ENCODE measurements at places on chromosomes 3 and 15. TPM values are rescaled to one million over a fixed set of nuclear protein-coding genes. Genes with fewer than 3 reads are reported as not detected.

The KLHL40 gene
- not detected for total RNA-seq

DNA sequence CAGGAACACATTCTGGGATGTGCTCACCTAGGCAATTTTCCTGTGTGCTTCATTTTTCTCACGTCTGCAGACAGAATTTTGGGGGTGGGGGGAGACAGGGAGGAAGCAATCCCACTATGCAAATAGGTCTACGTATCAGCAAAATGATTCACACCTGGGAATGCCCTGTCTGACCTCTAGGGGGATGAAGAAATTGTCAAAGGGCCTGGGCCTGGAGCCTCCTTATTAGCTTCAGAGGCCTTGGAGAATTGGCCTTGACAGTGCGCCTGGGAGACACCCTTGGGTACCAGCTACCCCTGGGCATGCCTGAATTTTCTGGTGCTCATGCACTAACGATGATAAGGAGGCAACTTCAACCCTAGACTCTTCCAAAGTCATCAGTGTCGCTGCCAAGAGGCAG lies 207.5 kb downstream of the CADPS start:
- no peak for DNase-seq

- DNase-seq = no peak
Observed at GRCh38 chr3:122563717-122564025, 429 bp downstream of the PARP9 start.

DNA sequence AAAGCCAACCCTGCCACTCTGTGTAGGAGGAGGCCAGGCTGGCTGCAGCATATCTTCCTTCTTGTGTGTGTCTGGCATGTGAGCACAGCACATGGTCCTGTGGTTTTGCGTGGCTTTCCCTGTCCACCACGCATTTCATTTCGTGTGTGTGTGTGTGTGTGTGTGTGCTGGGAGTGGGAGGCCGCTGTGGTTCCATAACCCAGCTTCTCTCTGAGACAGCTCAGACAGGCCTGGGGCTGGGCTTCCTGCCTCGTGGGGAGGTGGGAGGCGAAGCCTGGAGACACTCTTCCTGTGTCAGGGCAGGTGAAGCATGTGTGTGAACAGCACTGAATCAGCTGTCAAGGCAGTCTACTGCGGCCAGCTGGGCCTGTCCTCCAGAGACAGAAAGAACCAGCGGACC lies 16.0 kb upstream of the MRPS22 start:
- DNase-seq = no peak

GRCh38 chr15:61479613-61480012 lies 250.5 kb upstream of the RORA start:
- no peak for DNase-seq

DNA sequence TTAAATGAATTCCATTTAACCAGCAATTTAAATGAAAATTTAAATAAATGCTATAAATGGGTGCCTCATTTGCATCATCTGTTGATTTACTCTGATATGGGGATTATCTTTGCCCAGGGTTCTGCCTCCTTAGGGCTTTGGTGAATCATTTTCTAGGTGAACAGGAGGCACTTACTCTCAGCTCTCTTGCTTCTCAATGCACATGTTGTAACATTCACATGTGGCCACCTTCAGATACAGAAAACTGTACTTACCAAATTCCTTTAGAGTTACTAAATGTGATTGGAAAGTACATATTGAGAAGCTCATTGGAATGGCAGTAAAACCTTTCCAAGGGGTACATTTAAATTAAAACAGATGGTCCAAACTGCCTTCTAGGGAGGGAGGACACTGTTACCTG lies 20.8 kb downstream of the GADL1 start:
- DNase-seq = no peak
